ENCODE measurements at places on chromosomes 7 and 10.

DNA sequence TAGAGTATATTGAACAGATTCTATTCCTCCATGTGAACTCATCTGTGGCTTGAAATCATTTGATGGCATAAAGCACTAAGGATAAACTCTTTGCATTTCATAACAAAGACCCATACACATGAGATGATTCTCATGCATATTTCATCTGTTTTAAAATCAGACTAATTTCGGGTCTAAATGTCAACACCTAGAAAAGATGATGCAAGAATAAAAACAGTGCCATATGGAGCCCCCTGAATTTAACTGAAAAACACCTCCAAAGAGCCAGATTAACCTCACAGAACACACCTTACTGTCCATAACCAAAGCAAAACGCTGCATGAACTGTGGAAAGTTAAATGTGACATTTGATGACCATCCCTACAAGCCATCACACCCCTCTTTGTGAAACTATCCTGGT lies 59.7 kb downstream of the ELAPOR2 start:
- DNase-seq, result no peak

DNA sequence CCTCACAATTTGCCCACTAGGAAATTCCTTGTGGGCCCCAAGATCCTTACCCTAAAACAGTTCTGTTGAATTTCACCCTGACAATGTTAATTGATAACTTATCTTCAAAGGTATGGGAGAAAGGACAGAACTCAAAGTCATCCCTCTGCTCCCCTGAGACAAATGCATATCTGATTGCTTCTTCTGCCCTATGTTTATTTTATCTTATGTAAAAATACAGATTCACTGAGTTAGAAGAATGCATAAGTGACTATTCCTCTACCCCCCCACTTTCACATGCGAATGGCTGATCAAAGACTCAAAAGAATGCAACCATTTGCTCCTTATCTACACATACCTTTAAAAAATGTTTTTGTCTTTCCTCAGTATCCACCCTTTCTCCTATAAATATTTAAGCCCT lies 235.7 kb upstream of the SEMA3C start:
- DNase-seq, result no peak

DNA sequence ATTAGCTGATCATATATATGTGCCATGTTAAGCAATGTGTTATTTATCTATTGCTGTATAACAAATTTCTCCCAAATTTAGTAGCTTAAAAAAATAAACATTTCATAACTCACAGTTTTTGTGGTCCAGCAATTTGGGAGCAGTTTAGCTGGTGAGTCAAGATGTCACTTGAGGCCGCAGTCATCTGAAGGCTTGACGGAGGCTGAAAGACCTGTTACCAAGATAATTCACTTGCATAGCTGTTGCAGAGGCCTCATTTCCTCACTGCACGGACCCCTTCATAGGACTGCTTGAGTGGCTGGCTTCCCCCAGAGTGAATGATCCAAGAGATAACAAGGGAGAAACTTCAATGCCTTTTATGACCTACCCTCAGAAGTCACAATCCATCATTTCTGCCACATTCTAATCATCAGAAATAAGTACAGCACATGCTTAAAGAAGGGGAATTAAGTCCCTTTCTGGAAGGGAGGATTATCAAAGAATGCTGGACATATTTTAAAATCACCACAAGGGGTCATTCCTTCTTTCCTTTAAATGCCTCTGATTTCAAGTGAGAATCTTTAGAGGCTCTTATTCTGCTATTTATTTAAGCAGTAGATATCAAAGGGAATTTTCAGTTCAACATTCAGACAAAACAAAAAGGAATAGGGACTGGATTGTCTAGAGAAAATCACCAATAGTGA lies 10.5 kb upstream of the SRPK2 start:
- DNase-seq, result peak; percentile 1

DNA sequence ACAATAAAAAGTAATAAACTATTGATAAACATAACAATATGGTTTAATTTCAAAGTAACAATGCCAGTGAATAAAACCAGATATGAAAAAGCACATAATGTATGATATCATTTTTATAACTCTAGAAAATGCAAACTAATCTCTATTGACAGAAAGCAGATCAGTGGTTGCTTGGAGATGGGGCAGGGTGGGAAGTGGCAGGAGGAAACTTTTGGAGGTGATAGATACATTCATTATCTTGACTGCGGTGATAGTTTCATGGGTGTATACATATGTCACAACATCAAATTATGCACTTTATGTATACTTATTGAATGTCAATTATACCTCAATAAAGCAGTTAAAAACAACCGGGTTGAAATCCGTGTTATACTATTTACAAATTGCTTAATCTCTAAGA lies 16.0 kb upstream of the C1GALT1 start:
- DNase-seq, result no peak

DNA sequence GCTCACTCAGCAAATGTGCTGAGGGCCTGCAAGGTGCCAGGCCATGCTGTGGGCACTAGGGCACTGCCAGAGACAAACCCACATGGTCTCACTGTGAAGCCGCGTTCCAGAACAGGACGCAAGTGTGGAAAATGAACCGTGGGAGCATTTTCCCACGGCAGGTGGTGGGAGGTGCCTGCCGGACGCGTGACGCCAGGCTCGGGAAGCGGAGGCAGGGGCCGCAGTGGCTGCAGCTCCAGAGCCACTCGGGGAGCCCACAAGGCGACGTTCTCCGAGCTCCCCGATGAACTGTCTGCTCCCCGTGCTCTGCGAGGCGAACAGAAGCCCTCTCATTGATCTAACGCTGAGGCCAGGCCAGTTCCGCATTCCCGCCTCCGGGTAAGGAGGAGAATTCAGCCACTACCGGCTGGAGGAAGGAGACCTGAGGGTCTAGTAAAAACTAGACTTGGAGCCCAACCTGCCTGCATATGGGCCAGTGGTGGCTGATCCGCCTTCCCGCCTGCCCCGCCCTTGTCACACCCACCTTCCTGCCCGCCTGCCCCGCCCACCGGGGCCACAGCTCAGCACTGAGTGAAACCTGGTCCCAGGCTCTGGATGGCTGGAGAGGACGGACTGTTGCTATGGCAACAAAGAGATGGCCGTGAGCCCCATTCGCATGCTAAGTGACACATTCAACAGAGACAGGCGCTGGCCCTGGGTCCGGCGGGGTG lies 13.1 kb downstream of the ADGRA1 start:
- DNase-seq, result no peak

DNA sequence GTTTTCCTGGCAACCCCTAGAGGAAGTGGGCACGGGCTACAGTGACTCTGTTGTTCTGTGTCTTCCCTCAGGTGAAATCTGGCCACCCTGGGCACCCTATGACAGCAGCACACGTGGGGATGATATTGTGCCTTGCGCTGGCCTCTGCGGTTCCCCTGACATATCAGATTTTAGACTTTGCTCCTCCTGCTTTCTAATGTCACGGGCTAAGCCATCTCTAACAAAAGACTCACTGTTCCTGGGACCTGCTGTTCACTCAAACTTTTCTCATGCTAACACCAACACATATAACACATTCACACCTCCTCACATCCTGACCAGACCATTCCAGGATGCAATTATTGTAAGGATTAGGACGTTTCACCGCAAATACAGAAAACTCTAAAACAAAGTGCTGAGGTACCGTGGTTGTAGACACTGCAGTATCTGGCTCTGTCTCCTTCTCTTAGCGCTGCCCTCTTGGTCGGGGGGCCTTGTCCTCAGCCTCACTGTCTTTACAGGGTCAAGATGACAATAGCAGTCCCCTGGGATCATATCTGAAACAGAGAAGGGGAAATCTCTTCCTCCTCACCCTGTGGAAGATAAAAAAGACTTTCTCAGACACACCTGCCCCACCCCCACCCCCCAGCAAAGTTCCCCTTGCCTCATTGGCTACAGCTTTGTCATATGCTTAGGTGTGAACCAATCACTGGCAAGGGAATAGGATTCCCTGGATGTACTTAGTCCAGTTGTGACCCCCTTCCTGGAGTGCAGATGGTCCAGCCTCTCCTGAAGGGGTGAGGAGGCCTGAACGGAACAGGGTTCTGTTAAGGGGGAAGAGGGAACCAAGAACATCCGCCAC lies 14.1 kb downstream of the CHN2 start:
- DNase-seq, result no peak

DNA sequence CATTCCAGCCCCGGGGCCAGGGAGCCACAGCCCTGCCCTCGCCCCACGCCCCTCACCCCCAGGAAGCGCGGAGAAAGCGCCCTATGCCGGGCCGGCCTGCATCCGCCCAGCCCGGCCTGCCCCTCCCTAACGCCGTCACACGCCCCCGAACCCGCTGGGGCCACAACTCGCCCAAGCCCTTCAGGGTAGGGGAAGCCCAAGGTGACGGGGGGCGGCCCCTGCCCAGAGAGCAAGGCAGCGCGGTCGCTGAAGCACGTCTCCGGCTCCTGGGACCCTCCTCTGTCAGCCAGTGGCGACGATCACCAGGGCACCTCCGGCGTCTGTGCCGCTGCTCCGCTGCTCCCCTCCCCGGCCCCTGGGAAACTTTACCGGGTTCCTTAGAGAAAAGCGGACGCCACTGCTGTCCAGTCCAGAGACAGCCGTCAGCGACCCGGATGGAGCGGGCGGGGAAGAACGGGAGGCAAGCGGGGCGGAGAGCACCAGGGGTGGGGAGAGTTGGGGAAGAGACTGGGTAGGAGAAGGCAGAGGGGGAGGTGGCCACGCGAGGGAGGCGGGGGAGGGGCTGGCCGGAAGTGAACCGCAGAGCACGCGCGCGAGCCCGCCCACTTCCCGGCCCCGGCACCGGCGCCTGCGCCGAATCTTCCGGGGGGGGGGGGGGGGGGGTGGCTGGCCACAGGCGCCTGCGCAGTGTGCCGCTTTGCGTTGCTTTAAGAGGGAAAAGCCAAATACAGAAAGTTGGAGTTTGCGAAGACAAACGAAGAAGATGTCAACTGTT lies at the start of gene HERC4:
Gene HERC4 (minus strand): TSS at position 509 of the 775 bp plus-strand sequence. CDS start 2,175 bp downstream, outside the sequence.
- DNase-seq, result peak; percentile 78

DNA sequence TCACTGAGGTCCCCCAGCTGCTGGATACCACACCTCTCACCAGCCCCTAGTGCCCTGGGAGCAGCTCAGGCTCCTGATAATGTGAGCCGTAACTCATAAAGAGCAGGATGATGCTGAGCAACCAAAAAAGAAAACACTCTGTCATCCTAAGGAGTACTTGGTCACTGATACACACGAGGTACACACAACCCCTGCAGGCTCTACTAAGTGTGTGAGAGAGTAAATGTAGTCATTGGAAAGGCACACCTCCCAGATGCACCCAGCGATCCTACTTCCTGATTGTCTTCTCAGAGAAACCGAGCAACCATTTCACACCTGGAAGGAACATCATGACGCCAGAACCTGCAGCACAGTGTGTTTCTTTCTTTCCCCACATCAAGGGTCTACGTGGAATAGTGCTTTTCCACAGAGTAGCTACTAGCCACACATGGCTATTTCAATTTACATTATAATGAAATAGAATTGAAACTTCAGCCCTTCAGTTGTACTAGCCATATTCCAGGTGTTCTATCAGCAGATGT lies 34.2 kb downstream of the FIGNL1 start:
- no peak for DNase-seq

- no peak for DNase-seq
These were observed 102.4 kb downstream of the CFTR start for GRCh38 chr7:117582219-117582704.

GRCh38 chr7:107150375-107151073 lies 18.3 kb upstream of the HBP1 start:
- peak; percentile 71 for DNase-seq

Measured in COR-L47 (cell line).